Sigmoid colon (tissue), 7 donors: ENCODE measurements at places on chromosomes 16 and 17.

- no peak for DNase-seq
Measured at GRCh38 chr16:87233928-87234327, 83.3 kb downstream of the C16orf95 start.

GRCh38 chr17:68452724-68453290 lies 4.5 kb downstream of the WIPI1 start:
- no peak for DNase-seq

DNA sequence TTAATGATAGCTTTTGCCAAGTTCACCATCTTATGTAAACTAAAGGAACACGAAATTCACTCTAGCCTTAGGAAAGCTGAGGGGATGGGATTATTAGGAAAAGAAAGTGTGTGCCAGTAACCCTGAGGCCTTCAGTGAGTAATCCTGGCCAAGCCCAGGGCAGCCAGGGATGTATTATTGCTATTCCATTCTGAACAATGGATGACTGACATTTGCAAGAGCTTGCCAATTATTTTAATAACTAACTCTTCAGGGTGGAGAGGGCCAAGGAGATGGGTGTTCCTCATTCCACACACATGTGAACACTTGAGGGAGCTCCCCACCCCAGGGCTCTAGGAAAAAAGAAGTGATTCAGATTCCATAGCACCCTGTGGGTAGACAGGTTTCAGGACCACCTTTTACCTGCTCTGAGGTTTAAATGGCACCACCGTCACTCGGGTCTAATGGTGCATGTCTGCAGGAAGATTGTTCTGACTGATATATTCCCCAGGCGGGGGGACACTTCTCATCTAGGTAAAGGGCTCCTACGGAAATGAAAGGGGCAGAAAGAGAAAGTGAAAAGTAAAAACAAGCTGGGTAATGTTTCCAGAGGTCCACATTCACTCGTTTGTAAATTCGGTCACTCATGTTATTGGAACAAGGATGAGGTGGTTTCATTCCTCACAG lies 41.5 kb downstream of the TK2 start:
- DNase-seq, result peak; percentile 30

DNA sequence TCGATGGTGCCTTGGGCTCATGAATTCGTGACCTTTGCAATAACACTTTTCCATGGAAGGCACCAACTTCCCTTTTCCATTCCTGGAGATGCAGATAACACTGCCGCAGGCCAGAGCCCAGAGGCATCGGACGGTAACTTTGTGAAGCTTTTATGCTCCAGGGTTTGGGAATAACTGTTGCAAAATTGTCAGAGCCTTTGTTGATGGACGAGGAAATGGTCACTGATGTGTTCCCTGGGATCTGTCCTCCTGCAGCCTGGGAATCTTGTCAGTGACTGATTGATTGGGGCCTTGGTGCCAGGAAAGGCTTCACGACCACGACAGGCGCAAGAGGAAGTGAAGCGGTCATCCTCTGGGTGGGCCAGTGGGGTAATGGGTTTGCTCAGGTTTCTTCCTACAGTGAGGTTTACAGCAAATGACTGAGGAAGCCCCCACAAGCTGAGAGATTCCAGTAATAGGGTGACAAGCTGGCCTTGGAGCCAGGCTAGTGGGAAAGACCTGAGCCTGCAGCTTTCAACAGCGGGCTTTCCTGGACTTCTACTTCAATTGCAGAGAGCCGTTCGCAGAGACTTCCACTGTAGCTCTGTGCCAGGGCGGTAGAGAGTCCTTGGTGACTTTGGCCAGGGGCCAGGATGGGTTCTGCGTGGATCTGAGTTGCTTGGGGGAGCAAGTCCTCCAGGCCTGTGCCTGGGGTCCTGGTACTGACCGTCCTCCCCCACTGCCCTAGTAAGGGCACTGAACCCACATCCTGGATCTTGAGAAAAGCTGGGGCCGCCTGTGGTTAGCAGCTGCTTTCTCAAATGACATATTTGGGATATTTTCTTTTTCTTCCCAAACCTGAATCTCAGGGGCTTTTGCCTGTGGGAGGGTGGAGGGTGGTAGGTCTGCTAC lies 37.6 kb downstream of the PGS1 start:
- DNase-seq, result no peak

DNA sequence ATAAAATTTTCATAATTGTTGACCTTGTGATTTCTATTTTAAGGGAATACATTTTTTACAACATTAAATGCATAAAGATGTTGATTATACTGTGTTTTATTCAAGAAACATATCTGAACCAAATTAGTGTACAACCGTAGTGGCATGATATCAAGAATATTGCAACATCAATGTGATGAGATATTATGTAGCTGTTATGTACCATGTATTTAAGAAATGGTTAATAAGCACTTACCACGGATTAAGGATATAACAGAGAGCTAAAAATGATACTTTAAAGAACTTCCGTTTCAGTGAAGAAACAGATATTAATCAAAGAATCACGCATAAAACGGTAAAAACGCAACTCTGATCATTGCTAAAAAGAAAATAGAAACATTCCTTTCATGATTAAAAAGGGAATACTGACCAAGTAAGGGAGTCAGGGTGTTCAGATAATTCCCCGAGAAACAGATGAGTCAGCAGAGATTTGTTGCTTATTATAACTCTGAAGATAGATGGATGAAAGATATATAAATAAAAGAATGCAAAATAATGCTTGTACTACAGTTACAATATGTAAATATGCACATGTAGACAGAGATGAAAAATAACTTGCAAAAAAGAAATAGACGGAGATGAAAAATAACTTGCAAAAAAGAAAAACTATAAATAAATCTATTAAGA lies 281.9 kb upstream of the MAF start:
- DNase-seq, result no peak

DNA sequence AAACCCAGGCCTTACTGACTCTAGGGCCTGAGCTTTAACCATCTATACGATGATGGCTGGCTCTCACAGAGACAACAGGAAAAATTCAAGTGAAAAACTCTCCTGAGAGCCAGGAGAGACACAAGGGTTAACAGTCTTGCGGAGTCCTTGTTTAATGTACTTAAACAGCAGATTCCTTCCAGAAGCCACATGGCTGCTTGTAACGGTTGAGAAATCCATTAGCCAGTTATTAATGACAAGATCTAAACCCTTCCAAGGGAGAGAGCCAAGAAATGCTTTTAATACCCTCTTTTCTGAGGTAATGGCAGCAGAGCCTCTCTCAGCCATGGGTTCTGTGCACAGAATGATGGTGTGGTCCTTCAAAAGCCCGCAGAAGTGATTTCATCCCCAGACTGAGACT lies 5.2 kb upstream of the ALDOA start:
- no peak for DNase-seq

DNA sequence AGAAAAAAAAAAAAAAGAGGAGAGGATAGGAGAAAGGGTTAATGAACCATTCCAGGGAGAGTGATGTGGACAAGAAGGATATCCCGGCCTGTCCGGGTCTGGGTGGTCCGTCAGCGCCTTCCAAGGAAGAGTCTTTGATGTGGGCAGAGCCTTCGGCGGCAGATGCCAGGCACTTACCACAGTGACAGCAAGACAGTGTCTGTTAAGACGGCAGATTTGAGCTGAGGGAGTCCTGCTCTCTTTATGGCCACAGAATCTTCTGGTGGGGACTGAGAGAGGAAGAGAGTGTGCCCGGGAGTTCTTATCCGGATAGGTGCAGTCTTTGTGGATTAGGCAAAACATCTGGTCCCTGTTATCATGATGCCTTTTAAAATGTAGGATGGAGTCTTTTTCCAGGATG lies 95.2 kb downstream of the ZDHHC7 start:
- DNase-seq, result no peak

DNA sequence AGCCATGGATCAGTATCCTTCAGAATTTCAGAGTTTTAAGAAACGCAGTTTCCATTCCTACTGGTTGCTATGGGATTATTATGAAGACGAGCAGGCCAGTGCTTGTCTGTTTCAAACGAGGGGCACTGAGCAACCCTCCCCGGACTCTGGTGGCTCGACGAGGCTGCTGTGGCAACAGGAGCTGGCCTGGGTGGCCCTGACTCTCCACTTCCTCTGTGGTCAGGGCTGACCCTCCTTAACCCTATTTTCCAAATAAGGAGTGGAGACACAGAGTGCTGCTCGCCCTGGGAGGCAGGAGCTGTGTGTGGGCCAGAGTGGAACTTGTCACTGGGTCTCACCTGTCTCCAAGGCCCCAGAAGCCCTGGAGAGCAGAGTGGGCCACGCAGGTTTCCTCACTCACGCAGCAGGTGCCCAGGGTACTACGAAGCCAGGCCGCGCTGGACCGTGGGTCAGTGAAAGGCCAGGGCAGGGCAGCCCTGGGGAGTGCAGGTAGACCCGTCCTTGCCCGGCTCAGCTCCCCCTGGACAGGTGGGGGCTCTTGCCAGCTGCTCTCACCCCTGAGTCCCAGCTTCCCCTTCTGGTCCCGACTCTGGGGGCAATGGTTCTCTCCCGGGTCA lies 3.3 kb downstream of the GALNS start:
- no peak for DNase-seq

- no peak for DNase-seq
Measured at GRCh38 chr17:73068322-73069153, 23.9 kb downstream of the SLC39A11 start.

DNA sequence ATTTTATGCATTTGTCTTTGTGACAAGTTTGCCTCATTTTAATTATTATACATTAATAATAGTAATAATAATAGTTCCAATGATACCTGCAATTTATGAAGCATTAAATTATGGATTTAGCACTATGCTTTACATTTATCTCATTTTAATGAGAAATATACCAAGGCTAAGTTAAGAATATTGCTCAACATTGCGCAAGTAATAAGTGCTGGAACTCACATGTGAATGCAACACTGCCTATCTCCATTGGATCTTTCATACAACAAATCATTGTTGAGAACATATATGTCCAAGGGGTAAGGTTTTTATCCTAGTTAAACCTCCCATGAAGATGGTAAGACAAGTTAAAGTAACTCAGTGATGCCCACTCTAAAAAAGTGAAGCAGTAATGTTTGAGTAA lies 703.7 kb upstream of the SOX9 start:
- DNase-seq, result no peak
